ENCODE measurements at places on chromosomes 1 and 21.

GRCh38 chr1:107704911-107705310 lies 260.1 kb downstream of the VAV3 start:
- DNase-seq = no peak

DNA sequence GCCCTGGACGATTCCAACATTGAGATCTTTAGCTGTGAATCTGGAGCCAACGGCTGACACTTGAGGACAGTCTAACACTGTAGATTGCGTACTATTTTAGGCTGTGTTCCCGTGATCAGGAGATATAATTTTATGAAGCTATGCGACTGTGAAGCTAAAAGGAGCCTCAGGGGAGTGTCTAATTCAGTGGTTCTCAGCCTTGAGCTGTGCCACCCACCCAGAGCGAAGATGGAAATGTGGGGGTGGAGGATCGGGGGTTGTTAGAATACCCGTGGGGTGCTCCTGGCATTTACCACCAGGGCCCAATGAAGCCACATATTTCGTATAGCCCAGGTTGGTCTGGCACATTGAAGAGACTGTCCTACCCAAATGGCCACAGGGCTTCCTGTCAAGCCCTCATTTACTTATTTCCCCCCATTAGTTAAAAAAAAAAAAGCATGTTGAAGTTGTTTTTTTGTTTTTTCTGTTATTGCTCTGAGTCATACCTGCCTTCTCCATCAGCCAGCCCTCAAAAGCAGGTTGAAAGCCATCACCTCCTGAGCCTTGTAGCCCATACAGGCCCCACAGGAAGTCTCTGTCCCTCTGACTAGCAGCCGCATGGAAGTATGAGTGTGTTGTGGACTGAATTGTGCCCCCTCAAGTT lies 141.7 kb downstream of the GALNT2 start:
- DNase-seq = no peak

DNA sequence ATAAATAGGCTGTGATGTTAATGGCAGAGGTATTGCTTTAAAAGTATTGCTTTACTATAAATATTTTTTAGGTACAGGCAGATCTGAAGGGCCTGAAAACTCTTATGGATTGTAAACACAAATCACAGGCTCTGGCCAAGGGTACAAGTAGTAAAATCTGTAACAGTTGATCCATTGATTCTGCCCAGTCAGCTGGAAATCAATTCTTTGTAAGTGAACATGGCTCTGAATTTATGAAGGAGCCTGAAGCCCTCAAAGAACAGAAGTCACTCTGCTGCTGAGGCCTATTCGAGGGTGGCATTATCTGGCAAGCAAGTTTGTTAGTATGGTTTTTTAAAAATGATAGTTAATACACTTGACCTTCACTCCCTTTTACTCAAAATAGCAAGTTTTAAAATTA lies 834.0 kb upstream of the TMPRSS15 start:
- no peak for DNase-seq

DNA sequence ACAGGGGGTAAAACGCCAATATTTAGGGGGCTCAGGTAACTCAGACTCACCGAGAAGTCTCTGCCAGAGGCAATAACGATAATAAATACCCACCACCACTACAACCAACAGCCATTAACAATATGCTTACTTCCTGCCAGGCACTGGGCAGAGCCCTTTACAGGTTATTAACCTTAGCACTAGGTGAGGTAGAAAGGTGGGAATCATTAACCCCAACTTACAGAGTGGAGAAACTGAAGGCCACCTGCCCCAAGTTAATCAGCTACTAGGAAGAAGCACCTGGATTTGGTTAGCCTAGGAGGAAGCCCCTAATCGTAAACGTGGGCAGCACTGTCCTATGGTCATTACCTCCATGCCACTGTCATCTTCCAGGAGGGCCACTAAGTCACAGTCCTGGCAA lies 110.0 kb downstream of the UBR4 start:
- no peak for DNase-seq

GRCh38 chr21:29961291-29962027 lies 21.7 kb upstream of the GRIK1 start:
- no peak for DNase-seq

DNA sequence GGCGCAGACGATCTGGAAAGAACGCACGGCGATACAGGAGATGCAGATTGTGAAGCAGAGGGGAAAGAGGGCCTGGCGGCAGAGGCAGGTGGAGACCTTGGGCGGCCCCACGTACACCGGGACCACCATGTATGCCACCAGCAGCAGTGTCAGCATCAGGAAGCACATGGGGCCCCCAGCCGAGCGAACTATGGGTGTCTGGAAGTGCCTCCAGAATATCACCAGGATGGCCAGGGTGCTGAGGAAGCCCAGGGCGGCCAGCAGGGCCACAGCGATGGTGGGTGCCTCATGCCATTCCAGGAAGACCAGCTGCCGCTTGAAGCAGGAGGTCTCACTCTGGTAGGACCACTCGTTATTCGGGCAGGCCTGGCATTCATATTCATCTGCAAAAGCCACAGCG lies 19.3 kb downstream of the TAS1R2 start:
- no peak for DNase-seq

GRCh38 chr21:33854604-33855003 lies 61.0 kb downstream of the ATP5PO start:
- DNase-seq = no peak

- DNase-seq = no peak
Observed at GRCh38 chr1:4396551-4396950, 257.9 kb upstream of the AJAP1 start.

DNA sequence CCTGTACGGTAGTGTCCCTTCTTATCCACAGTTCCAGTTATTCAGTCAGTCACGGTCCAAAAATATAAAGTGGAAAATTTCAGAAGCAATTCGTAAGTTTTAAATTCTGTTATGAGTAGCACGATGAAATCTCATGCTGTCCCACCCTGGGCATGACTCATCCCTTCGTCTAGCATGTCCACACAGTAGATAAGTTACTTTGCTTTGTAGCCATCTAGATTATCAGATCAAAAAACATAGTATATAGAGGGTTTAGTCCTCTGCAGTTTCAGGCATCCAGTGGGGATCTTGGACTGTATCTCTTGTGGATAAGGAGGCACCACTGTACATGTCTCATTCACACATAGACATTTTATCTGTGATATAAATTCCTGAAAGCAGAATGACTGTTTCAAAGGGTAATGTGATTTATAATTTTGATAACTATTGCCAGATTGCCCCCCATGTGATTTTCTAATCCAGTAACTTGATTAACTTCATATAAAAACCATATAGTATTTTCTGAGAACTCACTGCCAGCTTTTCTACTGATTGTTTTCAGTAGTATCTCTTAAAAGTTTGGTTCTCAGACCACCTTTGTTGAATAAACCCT lies 143.3 kb downstream of the DYRK1A start:
- peak; percentile 12 for DNase-seq

DNA sequence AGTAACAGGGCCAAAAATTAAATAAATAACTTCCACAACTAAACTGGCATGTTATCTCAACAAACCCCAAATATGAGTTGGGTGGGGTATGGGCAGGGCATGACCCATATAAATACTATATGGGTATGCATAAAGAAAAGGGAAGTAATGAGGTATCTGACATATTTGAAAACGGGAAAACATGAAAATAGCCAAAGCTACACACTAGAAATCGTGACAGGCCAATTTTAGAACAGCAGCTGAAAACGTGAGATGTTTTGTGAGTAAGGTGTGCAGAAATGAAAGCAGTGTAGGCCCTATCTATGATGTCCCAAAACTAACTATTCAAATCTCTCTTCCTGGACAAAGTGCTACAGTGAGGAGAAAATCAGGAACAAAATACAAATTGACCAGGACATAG lies 537.9 kb upstream of the NR5A2 start:
- DNase-seq = no peak

DNA sequence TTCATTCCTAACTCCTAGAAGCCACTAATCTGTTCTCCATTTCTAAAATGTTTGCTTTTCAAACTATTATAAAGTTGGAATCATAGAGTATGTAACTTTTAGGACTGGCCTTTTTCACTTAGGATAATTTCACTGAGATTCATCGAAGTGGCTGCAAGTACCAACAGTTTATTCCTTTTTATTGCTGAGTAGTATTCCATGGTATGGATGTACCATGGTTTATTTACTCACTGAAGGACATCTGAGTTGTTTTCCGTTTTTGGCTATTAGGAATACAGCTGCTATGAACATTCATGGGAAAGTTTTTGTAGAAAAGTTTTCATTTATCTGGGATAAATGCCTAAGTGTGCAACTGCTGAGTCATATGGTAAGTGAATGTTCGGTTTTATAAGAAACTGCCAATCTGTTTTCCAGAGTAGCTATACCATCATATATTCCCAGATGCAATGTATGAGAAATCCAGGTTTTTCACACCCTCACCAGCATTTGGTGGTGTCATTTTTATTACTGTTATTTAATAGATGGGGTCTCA lies 66.3 kb downstream of the SLC27A3 start:
- DNase-seq = no peak

DNA sequence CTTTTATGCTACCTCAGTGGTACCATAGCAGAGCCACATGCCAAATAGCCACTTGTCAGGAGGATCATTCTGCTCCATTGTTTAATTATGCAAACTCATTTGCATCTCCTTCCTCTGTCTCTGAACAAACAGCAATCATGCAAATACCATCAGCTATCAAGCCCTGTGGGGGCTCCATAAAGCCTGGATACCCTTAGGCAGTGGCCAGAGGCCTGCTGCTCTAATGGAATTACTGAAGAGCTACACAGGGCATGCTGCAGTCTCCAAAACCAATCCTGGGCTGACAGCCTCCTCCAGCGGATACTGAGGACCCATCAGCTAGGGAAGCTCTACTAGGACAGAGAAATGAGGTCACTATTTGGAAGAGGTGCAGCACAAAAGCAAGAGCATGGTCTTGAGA lies 376.3 kb downstream of the KCNH1 start:
- no peak for DNase-seq

DNA sequence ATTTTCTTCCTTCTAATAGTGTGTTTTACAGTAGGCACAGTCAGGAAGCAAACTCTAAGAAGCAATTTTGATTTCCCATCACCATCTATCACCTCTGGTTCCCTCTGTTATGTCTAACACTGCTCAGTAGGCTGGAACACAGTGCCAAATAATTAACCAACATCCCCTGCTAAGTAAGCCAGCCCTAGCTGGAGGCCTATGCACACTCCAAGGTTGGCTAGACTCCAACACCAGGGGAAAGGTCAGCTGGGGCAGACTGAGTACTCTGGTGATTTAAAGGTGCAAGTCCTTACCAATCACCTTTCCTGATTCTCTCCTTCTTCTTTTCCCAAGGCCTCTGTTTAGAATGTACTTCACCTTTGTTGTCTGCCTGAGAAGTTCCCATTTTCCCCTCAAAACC lies 46.5 kb upstream of the BEND5 start:
- no peak for DNase-seq

DNA sequence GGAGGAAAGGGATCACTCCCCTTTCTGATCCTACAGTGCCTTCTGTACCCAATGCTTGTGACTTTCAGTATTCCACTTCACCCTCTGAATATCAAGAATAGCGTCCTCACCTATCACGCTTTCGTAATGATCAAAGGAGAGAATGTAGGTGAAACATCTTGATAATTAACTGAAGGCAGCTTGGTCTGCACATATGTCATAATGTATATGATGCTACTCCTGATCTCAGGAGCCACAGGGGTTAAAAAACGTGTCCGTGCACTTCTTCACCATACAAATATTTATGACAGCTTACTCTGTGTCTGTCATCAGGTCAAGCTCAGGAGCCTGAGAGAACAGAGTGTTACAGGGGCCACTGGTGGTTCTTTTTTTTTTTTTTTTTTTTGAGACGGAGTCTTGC lies 1.2 kb upstream of the PIK3C2B start:
- DNase-seq = no peak

GRCh38 chr1:88378560-88378959 lies 305.5 kb upstream of the PKN2 start:
- DNase-seq = no peak

DNA sequence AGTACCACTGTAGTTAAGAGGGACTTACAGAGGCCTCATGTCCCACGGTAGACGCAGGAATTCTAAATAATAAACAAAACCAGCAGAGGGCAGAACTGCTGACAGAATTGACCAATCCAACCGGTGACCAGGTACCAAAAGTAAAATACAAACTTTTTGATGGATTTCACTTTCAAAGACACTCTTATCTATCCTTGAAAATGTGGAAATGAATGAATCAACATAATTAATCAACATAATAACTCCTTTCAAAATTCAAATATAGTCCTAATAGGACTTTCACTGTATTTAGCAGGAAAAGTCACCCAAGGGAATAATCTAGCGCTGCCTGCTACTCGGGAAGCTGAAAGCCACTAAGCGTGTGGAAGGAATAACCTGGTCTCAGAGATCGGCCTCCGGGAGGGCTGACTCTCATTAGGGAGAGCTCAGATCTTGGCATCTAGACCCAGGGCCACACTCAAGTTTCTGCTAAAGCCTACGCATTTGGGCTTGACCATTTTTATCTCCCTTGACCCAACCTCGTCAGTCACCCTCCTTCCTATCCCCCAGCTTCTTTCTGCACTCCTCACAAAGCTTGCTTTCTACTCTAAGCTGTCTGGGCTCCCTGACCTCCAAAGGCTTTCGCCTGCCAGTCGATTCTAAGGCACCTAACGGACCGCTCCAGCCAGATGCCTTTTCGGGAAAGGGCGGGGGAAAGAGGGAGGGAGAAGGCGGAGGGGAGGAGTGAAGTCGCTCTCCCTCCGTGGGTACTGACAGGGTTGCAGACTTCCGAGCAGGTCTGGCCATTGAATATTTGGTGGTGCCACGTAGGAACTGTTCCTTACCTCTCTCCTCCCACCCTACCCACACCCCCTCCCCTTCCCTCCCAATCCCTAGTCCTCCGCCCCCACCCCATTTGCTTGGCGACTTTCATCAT lies 1.6 kb downstream of the COL11A1 start:
- DNase-seq = peak; percentile 2

DNA sequence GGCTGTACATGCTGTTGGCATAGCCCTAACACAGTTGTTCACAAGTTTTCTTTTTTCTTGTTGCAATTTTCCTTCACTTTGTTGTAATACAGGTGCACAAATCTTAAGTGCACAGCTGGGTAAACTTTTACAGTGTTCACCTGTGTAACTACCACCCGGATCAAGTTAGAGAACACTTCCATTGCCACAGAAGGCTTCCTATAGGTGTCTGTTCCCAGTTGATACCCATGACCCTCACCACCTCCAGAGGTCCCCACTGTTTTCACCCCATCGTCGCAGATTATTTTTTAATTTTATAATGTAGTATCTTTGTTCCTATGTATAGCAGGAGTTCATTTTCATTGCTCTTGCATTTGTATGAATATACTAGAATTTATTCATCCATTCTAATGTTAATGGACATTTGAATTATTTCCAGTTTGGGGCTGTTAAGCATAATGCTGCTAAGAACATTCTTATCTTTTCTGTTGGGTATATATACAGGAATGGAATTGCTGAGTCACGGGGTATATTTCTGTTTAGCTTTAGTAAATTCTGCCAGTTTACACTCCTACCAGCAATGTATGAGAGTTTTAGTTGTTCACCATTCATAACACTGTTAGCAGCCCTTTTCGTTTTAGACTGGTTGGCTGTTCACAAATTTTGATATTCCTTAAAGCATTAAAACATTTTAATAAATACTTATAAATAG lies 16.4 kb downstream of the SPRTN start:
- DNase-seq = peak; percentile 71

DNA sequence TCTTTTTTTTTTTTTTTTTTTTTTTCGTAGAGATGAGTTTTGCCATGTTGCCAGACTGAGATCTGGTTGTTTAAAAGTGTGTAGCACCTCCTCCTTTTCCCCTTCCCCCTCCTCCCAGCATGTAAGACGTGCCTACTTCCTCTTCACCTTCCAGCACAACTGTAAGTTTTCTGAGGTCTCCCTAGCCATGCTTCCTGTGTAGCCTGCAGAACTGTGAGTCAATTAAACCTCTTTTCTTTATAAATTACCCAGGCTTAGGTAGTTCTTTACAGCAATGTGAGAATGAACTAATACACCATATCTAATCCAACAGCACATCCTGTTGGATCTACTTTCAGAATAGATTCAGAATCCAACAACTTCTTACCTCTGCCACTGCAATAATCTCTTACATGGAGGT lies 111.1 kb downstream of the CLIC6 start:
- DNase-seq = no peak
